ENCODE measurements at places on chromosomes 3 and 15.

DNA sequence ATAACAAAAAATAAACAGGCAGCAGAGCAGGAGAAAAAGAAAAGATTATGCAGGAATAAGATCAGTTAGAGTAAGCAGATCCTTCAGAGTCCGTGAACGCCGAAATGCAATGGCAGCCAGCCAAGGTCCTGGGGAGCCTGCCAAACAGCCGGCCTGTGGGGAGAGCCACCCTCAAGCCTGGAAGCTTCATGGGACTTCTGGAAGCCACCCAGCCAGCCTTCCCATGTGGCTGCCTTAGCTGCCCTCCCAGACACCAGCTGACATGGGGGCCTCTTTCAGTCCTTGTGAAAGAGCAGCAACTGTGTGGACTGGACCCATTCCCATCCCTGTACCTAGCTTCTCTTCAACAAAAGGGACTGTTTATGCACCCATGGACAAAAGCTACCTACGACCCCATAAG lies 64.9 kb upstream of the RAD18 start:
- DNase-seq: no peak

GRCh38 chr3:160725338-160725737 lies 30.7 kb upstream of the PPM1L start:
- no peak for DNase-seq

DNA sequence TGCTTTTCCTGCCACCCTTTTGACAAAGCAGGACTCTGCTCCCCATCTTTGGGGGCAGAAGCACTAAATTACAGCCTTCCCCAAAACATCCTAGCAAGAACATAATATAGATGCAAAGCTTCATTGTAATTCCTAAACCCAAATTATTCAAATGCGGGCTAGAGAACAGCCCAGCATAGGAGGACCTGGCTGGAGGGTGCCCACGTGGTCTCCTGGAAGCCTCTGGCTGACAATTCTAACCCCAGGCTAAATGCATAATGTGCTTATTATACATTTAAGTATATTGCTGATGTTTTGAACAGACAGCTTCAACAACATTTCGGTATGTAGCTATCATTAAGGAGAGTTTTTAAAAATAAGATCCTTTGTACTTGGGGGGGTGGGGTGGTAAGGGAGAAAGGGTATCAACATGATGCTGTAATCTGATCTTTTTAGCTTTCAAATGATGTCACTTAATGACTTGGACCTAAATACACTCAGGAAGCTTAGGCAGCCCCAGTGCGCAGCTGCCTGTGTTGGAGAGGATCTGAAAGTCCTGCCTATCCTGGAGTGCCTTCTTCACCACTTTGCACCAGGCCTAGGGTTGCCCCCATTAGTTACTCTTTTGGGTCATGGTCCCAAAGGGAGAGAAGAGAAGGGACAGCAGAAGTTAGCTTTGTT lies 57.2 kb upstream of the USP3 start:
- DNase-seq: no peak

- no peak for DNase-seq
These were observed 314.3 kb downstream of the CHST2 start for GRCh38 chr3:143433787-143434378.

DNA sequence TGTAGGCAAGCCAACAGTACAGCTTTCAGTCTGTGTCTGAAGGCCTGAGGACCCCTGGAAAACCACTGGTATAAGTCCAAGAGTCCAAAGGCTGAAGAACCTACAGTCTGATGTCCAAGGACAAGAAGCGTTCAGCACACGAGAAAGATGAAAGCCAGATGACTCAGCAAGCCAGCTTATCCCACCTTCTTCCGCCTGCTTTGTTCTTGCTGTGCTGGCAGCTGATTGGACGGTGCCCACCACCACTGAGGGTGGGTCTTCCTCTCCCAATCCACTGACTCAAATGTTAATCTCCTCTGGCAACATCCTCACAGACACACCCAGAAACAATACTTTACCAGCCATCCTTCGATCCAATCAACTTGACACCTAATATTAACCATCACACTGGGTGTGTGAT lies 59.0 kb upstream of the PDZRN3 start:
- DNase-seq: no peak

- no peak for DNase-seq
These were observed 119.3 kb upstream of the SLC2A2 start for GRCh38 chr3:171145798-171146197.

DNA sequence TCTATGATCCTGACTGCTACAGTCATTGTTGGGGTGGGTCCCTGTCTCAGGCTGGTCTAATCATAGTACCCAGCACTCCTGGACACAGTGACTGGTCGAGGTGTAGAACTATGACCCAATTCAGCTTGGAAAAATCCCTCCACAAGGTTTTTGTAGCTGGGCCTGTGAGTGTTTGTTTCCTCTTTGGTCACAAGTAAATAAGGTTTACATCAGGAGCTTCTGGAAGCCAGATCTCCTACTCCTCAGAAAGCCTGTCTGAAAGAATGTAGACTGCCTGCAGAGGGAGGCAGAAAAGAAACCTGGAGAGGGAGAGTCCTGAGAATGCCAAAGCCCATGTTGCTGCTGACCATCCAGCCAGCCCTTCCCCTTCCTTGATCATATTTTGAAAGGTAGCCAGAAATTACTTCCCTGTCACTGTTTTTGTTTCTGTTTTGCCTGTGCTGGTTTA lies 123.2 kb downstream of the RAP2B start:
- DNase-seq: no peak

DNA sequence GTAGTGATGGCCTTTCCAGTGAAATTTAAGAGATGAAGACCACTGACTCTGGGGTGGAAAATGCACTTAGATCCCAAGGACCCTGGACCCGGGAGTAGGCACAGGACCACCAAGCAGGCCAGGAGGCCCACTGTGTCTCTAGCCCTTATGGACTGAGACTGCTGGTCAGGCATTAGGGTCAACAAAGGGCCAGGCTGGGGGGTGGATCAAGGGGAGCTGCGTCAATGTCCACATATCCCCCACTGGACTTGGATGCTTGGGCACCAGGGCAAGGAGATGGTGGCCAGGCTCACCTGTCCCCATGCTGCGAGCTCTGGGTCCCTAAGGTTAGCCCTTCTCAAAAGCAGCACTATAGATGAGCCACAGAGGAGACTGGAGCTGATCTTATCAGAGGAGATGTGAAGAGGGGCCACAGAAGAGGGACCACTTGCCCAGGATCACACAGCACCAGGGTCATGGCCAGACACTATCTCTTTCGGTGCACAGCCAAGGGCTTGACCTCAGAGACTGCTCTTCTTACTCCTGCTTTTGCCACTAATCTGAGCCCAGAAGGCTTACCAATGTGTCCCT lies 14.7 kb downstream of the RAB6B start:
- no peak for DNase-seq

- no peak for DNase-seq
These were observed 239.3 kb downstream of the CPNE4 start for GRCh38 chr3:131795390-131796090.

DNA sequence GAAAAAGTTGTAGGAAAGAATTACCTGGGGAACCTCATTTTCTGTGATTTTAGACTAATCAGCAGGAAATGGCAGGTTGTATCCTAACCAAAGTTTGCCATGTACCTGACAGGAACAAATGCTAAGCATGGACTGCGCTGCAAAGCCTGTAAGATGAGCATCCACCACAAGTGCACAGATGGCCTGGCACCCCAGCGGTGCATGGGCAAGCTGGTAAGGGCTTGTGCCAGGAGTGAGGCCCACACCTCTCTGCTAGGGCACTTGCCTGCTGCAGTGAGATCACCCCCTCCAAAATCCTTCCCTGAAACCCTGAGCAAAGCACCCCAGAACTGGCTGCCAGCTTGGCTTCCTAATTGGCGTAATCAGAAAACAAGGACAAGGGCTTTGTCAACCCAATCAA lies 102.6 kb downstream of the STAC start:
- DNase-seq: no peak

GRCh38 chr3:10459954-10460754 lies 45.2 kb downstream of the ATP2B2 start:
- DNase-seq: no peak

GRCh38 chr15:29618586-29618985 lies 203.7 kb downstream of the TJP1 start:
- no peak for DNase-seq

GRCh38 chr3:113263778-113264177 lies 52.4 kb downstream of the BOC start:
- no peak for DNase-seq

GRCh38 chr15:45417303-45417950 lies 39.1 kb upstream of the GATM start:
- no peak for DNase-seq

- DNase-seq: no peak
These were observed 100.0 kb upstream of the KBTBD8 start for GRCh38 chr3:66898155-66898554.

GRCh38 chr3:53938645-53939044 lies 47.0 kb upstream of the SELENOK start:
- DNase-seq: no peak

GRCh38 chr3:114356066-114356465 lies 62.2 kb downstream of the TIGIT start:
- DNase-seq: no peak

DNA sequence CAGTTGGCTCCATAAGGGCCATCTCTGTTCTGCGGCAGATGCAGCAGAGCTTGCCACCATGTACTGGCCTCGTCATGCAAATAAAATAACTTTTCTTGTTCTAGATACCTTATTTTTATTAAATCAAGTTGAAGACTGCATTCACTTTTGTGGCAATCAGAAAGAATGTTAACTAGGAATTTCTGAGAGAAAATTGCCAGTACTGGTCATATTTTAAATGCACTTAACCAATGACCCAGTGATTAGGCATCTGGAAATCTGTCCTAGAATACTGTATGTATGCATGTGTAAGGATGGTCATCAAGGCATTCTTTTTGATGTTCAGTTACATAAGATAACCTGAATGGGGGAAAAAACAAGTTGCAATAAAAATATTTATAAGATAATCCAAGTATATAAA lies 34.2 kb upstream of the CSPG5 start:
- no peak for DNase-seq

GRCh38 chr3:107699682-107700081 lies 176.9 kb downstream of the BBX start:
- DNase-seq: no peak

DNA sequence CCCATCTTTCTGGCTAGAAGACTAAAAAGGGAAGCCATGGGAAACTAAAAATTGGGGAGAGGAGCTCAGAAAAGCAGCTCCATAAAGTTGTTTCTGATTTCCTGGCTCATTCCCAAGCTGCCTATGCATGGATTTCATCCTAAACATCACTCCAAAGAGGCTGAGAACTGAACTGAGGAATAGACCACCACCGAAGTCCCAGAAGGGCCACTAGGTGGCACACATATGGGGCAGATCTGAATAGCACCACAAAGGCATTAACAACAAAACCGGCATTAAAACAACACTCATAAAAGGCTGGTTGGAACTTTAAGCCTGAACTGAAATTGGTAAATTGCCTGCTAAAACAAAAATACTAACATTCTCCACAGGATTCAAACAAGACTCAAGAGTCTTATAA lies 106.3 kb downstream of the PLD1 start:
- no peak for DNase-seq

GRCh38 chr3:128603811-128604775 lies 46.5 kb downstream of the RPN1 start:
- DNase-seq: no peak

DNA sequence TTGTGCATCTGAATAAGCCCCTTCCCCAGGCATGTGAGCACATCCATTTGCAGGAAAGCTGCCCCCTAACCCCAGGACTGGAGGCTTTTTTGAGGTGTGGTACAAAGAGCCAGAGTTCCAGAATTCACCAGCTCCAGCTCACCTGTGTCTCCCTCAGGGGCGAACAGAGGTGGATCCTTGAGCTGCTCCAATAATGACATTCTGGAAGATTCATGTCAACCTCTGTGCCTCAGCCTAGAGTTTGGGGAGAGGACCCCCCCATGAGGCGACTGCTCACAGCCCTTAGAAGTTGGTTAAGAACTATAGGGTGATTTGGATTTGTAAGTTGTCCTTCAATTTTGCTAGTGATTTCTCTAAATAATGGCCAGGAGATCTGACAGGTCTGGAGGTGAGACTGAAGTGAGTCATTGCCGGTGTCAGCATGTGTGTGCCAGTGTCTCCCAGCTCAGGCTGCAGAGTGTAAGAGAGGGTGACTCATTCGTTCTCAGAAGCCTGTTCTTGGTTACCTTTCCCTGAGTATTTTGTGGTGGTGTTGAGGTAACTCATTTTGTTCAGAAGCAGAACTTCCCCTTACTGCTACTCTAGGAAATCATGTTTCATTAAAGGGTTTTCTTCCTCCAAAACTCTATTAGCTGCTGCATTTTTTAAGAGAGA lies 136.9 kb upstream of the TOPAZ1 start:
- DNase-seq: no peak

All from cortex of kidney (tissue), 1 donor.